ENCODE measurements at places on chromosomes 12 and 14.

DNA sequence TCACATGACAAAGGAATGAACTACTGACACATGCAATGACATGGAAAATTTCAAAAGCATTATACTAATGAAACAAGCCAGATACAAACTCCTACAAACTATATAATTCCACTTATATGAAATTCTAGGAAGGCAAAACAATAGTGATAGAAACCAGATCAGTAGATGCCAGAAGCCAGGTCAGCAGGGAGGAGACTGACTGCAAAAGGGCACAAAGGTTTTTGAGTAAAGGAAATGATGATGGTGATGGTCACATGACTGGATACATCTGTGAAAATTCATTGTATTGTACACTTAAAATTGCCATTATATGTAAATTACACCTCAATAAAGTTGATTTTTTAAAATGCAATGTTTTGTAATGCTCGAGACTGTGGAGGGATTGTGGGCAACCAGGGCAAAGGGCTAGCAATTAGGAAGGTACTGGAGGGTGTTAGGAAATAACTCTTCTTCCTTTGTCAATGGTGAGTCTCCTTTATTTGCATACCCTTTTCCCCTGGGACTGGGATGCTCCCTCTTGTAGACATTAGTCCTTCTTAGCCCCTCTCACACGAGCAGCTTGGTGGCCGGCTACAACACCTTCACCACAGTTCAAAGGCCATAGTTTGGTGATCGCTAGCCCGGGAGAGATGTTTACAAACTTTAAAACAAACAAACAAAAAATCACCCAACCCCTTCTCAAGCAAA is 6.7 kb upstream of the PRPF40B start:
- DNase-seq: no peak

DNA sequence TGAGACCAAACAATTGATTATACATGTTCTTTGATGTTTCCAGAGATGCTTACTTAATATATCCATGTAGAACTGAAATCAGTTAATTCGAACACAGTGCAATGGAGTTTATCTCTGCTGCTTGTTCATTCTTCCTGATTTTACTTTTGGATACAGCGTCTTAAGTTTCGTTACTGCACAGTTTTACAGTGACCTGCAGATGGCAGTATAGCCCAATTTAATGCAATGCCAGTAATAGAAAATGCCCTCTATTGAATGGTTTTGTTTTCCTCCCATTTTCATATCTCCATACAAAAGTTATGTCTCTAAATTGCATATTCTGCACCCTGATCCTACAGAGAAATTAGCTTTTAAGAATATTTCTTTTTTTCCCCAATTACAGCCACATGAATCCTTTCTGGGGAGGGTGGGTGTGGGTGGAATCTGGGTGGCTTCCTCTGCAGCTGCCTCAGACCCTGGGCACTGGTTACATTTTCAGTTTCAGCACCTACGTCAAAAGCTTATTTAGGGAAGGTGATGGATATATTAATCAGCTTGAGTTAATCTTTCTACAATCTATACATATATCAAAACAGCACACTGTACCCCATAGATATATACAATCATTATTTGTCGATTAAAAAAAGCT is 101.1 kb upstream of the DCD start:
- peak; percentile 56 for DNase-seq

DNA sequence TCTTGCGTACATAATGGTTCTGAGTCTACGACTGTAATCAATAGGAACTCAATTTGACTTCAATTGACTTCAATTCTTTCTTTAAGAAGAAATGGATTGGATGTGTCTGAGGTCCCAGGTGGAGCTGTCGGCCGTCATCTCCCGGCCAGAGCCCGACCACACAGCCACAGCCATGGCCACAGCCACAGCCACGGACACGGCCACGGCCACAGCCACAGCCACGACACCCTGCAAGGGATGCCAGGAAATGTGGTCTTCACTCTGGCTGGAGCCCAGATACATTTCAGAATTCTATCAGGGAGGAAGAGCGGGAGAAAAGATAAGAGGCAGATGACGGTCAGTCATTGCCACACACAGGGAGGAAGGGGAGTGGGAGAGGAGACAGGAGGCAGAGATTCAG is 58.9 kb downstream of the GALNT9 start:
- no peak for DNase-seq

DNA sequence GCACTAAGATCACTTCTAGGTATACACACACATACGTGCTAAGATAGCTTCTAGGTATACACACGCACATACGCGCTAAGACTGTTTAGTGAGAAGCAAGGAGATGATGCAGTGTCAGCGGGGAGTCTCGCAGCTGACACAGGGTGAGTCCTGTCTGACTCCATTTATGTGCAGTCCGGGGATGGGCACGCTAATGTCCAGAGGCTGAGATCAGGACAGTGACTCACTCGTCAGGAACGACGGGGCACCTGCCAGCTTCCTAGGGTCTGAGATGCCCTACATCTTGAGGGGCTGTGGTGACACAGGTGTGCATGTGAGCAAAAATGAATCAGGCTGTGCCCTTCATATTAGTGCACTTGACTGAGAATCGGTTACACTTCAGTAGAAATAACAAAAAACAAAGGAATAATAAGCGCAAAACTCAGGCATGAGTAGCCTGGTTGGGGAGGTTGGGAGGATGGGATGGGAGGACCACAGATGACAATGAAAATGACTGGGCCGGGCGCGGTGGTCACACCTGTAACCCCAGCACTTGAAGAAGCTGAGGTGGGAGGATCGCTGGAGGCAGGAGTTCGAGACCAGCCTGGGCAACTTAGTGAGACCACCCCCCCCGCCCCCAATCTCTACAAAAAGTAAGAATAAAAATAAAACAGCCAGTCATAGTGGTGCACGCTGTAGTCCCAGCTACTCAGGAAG is 29.1 kb upstream of the ULK1 start:
- DNase-seq: no peak

DNA sequence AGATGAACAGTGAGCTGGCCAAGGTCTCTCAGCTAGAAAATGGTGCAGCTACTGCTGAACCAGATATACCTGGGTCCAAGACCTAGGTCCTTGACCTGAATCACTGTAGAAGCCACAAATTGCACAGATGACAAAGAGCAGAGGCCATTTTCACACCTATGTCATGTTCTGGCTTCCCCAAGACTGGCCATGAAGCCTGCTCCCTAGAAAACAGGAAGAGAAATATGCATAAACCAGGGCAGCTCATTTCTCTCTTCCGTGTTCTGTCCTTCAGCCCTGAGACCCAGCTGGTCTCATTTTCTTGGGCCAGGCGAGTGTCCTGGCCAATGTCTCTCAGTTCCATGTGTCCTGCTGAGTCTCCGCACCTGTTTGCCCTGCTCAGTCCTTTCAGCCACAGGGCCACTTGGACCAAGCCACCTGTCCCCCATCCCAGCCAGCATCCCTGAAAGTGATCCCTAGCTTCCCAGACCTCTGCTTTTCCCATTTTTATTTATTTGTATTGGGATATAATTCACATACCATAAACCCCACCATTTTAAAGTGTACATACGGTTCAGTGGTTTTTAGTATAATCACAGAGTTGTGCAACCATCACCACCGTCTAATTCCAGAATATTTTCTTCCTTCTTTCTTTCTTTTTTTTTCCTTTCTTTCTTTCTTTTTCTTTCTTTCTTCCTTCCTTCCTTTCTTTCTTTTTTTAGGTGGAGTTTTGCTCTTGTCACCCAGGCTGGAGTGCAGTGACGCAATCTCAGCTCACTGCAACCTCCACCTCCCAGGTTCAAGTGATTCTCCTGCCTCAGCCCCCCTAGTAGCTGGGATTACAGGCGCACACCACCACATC is 27.0 kb downstream of the P2RX7 start:
- DNase-seq: peak; percentile 73

DNA sequence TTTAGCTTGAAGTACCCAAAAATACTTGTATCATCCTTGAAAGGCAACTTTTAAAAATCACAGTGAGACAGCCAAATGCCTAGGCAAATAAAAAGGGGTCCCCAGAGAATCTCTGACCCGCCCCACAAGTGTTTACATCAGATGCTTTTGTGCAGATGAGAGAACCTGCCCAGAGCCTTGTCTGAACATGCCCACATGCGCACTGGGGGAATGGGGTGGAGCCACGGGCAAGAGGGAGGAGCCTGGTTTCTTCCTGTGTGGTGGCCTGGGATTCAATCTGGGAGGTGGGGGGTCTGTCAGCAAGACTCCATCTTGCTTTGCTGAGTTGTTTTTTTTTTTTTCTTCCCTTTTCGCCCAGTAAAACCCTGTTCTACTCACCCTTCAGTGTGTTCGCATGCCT is 381.7 kb upstream of the CCDC196 start:
- DNase-seq: no peak

DNA sequence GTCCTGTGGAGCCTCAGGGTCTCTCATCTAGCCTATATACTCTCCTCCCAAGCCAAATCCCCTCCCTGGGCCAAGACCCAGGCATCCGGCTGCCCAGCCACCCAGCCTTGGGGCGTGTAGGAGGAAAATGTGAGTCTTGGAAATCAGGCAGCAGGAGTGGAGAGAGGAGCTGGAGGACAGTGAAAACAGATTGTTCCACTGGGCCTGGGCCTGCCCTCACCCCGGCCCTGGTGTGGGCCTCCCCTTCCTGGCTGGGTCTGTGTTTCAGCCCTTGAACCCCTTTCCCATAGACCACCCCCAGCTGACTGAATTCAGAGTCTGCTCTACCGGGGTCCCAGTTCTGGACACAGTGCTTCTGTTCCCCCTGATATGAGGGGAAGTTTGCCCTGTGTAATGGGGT is 6.7 kb downstream of the ITGA5 start:
- DNase-seq: no peak

GRCh38 chr14:78978896-78979295 is 808.7 kb downstream of the NRXN3 start:
- no peak for DNase-seq

DNA sequence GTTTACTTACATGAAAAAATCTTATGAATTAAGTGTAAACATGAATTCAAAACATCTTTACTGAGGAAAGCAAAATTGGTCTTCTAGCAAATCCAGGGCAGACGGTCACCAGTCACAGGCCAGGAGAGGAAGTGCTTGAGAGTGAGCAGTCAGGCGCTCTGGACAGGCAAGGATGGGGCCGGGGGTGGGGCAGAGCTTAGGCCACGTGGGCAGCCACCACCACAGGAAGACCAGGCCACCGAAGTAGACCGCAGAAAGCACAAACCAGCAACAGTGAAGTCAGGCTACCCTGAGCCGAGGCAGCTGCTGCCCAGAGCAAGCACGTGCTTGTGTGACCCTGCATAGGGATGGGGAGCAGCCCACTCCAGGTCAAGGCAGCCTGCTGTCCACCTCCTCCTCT is 33.5 kb downstream of the SLC6A12 start:
- peak; percentile 78 for DNase-seq

GRCh38 chr12:119319638-119320037 is 14.9 kb upstream of the CCDC60 start:
- DNase-seq: no peak

DNA sequence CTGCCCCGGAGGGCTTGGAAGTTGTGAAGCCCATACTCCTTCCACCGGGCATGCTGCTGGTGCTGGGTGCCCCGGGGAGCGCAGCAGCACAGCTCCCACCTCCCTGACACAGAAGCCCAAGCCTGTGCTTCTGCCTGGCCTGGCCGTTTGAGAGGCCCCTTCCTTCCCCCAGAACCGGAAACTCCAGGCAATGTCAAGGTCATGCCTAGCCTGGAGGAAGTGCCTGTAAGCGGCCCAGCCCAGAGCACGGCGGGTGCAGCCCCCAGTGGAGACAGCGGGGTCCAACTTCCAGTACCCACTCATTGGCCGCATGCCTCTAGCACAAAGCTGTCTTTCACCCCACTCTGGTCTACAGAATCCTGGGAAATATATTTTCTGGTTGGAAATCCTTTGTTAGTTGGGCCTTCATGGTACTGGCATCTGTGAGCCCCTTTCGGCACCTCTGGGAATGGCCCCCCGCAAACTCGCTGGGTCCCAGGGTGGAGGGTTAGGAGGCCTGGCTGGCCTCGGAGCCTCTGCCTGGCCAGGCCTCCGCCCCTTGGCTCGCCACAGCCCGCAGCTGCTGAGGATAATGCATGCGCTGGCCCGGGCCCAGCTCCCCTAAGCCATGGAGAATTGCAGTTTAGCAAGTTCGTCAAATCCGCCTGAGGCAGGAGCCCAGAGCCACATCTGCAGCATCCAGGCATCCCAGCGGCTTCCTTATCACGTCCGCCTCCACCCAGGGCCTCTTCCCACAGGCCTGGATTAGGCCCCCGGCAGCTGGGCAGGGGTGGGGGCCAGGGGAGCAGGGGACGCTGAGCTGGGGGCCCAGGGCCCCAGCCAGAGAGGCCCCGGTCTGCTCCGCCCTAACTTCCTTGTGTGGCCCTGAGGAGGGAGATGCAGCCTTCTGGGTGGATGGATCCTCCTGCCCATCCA is 48.9 kb upstream of the DLK1 start:
- no peak for DNase-seq

DNA sequence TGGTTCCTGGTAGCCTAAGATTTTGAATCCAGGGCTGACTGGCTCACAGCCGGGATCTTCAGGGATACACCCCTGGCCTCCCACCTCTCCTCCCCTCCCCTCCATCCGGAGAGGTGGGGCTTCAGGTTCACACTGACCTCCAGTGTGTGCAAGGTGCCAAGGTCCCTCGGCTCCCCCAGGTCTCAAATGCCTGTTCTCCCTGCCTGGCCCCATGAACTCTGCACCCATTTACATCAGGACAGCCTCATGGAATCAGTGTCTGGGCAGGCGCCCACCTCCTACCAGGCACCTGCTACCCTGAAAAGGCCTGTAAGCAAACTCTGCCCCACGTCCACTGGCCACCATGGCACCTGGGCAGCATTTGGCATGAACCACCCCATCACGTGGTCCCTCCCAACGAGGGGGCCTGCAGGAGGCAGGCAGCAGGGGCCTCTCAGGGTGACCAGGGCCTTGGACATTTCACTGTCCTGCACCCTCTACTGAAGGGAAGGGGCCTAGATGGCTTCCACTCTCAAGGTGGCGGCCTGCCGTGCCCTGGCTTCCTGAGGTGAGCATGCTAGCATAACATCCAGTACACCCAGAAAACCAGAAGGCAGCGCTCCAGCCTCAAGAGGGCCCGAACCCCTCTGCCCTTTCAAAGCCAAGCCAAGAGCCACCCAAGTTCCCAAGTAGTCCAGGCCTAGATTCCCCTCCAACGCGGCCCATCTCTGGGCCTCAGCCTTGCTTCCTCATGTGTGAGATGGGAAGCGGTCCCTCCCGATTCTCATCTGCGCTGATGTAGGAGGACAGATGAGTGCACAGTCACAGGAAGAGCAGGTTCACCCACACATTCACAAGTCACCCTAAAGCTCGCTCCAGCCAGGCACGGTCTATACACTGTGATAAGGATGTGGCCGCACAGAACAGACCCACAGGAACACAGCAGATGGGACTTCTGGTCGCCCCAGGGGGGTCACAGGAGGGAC is 37.3 kb downstream of the CCDC85C start:
- no peak for DNase-seq

GRCh38 chr12:26425587-26426260 is 230.4 kb downstream of the SSPN start:
- peak; percentile 23 for DNase-seq

- DNase-seq: no peak
Measured at GRCh38 chr12:3461391-3461790, 29.6 kb upstream of the PRMT8 start.

DNA sequence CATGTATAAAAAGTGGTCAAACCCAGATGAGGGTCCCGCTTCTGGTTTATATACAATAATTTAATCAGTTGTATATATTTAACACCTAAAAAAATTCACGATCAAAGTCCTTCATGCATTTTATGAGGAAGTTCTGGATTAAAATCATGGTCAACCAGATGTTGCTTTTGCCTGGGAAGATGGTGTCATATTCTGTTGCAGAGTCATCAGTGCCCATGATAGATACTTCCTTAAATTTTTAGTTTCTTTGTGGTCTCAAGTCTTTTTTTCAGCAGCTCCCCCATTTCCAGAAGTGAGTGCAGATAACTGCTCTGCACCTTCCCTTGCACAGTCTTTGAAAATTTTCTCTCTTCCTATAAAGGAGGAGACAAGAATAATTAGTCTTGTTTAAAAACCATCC is 16.1 kb downstream of the ERP29 start:
- no peak for DNase-seq

Data from GM10248 (cell line).